ENCODE measurements at places on chromosomes 6 and 20.

GRCh38 chr6:1079525-1079924 lies 232.4 kb upstream of the FOXQ1 start:
- no peak for DNase-seq

DNA sequence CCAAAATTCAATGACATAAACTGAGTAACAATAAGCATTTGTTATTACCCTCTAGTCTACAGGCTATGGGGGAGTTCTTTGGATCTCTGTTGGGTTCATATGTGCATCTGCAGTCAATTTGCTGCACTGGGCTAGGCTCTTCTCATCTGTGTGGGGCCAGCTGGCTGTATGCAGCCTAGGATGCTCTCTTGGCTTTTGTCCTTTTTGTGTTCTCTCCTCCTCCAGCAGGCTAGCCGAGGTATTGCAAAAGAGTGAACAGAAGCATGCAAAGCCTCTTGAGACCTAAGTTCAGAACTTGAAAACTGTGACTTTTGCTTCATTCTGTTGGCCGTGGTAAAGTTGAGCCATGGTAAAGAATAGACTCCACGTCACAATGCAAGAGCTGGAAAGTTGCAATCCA lies 62.8 kb upstream of the FOXO3 start:
- peak; percentile 43 for DNase-seq

DNA sequence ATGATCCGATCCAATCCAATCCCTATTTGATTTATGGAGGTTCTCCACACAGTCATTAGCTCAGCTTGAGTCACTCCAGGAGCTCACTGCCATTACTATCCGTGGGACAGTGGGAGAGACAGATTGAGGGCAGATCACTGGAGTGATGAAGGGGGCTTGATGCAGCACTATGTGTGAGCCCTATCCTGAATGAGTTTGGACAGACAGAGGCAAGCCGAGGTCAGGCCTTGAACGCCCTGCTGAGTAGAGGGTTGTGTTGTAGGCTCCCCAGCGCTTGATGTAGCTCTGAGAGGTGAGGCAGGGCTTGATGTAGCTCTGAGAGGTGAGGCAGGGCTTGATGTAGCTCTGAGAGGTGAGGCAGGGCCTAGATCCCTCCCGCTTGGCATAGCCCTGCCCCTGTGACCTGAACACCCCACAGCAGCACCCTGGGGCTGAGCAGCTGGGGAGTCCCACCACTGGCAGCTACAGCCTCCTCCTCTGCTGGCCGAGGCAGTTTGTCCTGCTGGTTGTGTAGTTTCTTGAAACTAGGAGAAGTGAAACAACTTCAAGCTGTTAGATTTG lies 58.7 kb downstream of the ZFAND3 start:
- DNase-seq = no peak

- no peak for DNase-seq
Measured at GRCh38 chr6:134080171-134080795, 27.9 kb upstream of the SLC2A12 start.

- DNase-seq = no peak
Measured at GRCh38 chr20:16444057-16444777, 129.0 kb downstream of the KIF16B start.

DNA sequence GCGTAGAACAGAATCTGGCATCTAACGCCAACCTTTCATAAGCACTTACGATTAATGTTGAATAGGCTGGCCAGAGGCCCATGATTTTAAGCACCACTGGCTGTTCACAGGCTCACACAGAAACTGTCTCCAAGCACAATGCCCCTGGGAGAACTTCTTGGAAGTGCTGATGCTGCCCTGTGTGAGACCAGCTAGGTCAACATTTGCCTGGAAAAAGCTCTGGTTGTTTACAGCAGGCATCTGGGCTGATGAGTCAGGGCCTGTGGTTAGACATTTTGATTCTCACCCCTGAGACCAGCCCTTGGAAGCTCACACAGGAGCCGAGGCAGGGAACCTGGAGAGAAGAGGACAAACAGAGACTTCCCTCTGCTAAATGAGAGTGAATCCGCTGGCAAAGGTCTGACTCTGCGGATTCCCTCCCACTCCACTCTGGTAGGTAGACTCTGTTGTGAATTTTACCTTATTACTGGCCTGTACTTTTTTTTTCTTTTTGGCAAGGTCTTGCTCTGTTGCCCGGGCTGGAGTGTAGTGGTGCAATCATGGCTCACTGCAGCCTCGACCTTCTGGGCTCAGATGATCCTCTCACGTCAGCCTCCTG lies 6.8 kb upstream of the SULF2 start:
- peak; percentile 89 for DNase-seq

DNA sequence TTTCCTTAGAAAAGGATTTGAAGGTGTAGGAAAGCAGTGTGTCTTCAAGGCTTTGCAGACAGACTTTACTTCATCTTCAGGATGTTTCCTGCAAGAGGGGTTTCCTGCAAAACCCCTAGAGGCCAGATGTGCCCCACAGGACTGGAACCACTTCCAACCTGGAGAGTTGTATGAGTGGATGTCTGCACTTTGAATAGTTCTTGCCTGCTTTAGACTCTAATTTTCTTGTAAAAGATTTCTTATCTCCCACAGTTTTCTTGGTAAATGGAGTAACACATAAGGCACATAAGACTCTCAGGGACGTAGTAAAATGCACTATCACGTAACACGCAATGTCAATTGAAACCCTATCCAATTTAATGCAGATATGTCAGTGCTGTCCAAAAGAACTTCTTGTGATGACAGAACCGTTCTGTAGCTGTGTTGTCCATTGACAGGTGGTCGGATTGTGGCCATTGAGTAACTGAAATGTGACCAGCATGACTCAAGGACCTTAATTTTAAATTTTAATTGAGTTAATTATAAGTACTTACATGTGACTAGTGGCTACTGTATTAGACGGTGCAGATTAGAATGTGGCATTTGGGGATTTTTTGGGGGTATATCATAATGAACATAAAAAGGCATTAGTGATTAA lies 118.7 kb downstream of the JARID2 start:
- no peak for DNase-seq

DNA sequence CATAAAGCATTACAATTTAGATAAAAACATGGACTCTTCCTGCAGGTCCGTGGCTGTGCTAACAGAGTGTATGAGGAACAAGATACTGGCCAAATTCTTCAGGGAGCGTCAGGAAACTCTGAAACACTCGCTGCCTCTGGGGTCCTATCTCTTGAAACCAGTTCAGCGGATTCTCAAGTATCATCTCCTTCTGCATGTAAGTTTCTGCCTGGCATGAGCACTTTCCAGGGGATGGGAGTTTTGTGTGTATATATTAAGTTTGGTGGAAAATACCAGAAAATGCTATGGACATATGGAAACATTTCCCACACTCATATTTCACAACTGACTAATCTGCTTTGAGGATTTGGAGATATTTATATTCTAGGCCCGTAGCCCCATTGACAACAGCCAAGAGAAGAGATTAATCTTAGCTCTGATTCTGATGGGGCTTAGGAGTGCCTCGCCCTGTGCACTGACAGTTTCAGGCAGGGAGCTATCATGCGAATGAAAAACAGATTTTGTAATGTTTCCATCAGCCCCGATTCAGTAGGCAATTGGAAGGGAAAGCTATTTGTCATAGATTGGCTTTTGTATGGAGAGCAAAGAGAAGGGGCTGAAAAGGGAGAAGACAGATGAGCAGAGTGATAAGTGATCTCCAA lies 64.7 kb upstream of the MTHFD1L start:
- no peak for DNase-seq

DNA sequence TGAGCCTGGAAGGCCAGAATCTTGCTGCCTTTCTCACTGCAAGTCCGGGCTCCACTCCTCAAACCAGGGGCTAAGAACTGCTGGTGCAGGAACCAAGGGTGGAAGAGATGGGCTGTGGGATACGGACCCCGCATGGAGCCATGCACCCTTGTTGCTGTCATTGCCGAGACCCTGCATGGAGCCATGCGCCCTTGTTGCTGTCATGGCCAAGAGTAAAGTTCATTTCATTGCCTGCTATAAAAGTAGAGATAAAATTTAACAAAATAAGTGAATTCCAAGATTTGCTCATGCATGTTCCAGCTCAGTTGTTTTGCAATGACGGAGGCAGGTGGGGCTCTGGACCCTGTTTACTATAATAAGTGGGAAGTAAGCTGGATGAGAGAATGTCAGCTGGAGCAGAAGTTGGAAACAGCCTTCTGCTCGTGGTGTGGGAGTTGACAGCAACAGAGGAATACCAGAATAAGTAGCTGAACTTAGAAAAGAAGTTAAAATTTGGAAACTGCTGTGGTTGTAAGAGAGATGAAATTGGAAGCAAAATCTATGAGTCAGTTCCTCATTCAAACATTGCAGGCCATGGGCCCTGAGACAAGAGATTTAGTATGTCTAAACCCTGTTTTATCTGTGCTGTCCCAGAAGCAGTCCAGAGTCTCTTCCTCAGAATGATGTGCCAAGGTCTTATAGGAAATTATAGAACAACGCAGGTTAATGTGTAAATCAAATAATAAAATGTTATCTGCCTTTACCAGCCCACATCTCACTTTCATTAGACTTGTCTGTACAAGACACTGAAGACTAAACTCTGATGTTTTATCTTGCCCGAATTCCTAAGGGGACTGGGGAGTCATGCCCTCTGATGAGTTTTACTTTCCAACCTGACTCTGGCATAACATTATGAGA lies 15.8 kb upstream of the THBS2 start:
- DNase-seq = no peak

- DNase-seq = no peak
Measured at GRCh38 chr6:145498425-145498824, 236.9 kb downstream of the EPM2A start.

- no peak for DNase-seq
Measured at GRCh38 chr20:12989586-12990115, 19.1 kb upstream of the SPTLC3 start.

DNA sequence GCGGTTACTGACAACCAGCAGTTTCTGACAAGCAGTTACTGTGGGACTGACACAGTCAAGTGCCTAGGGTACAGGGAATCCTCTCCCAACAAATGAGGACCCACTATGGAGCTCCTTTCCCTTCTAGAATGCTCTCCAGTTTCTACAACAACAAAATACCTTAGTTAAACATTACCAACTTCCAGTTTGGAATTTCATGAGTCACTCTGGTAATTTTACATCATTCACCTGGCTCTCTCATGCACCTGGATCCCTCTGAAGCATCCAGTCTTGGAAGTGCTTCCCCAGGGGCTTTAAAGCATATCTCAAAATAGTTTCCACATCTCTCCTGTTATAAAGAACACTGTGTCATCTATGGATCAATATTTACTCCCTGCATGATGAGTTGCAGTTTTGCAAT lies 286.7 kb upstream of the SPTLC3 start:
- DNase-seq = no peak

GRCh38 chr6:37800703-37801604 lies 18.6 kb upstream of the ZFAND3 start:
- DNase-seq = no peak

- no peak for DNase-seq
Measured at GRCh38 chr20:9311132-9311531, 203.3 kb upstream of the LAMP5 start.

- peak; percentile 53 for DNase-seq
Measured at GRCh38 chr20:36017048-36017951, 48.9 kb downstream of the CNBD2 start.

DNA sequence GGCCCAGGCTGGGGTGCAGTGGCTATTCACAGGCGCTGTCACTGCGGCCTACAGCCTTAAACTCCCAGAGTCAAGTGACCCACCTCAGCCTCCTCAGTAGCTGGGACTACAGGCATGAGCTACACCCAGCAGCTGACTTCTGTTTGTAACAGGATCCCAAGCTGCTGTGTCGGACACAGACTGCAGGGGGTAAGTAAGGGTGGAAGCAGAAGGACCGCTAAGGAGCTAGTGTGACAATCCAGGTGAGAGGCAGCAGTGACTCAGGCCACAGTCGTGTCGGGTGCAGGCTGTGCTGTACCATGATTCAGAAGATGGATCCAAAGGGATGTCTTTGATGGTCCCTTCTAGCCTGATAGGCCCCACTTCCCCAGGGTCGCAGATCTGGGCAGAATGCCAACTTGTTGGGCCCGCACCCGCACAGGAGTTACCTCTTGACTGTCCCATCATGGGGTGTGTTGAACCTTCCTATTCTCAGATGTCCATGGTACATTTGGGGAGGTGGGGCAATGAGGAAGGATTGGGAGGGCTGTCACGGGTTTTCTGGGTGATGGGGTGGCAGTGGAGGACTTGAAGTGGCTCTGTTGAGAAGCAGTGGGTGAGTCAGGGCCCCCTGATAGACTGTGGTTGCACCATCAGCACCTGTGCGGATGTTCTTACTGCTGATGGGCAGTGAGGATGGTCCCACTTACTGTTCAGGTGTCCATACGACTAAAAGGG lies 25.3 kb downstream of the AAR2 start:
- DNase-seq = no peak

DNA sequence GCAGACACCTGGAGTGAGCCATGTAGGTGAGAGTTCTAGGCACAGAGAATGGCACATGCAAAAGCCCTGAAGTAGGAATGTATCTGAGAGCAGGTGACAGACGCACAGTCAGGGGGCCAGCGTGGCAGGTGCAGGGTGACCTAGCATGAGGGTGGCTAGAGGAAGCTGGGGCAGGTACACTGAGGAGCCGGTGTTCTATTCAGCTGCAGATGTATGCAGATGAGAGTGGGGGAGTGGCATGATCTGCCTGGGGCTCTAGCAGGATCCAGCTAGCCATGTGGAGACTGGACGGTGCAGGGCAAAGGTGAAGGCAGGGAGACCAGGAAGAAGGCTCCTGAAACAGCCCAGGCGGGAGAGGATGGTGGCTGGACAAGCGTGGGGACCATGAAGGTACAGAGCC lies 10.7 kb downstream of the PEDS1 start:
- no peak for DNase-seq

DNA sequence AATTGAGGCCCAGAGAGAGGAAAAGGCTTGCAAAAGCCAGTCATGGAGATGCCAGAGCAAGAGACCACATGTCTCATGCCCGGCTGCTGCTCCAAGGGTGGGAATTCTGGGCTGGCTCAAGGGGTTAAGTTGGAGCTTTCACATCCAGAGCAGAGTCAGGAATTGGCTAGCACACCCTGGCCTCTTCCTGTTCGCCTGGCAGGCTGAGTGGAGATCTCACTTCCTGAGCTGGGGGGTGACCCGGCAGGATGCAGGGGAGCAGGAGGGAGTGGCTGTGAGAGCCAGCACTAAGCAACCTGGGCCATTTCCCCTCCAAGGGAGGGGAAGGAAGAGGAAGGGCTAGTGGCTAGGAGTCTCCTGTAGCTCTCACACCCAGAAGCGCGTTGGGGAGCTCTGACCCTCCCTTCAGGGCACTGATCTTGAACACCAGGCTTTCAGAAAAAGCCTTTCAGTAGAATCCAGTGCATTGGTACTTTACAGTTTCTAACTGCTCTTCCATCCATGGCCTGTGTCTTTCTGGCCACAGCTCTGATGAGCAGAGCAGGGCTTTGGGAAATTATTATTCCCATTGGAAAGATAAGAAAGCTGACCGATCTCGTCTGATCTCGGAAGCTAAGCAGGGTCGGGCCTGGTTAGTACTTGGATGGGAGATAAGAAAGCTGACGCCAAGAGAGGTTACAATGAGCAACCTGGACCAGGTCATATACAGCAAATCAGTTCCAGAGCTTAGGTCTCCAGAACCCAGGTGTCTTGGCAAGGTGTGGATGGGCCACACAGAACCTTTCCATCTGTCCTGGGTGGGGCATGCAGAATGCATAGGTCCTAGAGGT lies 2.2 kb upstream of the CCM2L start:
- no peak for DNase-seq

GRCh38 chr20:60341062-60341461 lies 382.8 kb downstream of the CDH26 start:
- DNase-seq = no peak
